Stimulated activated CD8-positive, alpha-beta memory T cell treated with anti-CD3 and anti-CD28 coated beads, Interleukin-4, amount 100 ng/mL, for 1 hour (primary cell): ENCODE measurements at places on chromosomes 12 and 14.

DNA sequence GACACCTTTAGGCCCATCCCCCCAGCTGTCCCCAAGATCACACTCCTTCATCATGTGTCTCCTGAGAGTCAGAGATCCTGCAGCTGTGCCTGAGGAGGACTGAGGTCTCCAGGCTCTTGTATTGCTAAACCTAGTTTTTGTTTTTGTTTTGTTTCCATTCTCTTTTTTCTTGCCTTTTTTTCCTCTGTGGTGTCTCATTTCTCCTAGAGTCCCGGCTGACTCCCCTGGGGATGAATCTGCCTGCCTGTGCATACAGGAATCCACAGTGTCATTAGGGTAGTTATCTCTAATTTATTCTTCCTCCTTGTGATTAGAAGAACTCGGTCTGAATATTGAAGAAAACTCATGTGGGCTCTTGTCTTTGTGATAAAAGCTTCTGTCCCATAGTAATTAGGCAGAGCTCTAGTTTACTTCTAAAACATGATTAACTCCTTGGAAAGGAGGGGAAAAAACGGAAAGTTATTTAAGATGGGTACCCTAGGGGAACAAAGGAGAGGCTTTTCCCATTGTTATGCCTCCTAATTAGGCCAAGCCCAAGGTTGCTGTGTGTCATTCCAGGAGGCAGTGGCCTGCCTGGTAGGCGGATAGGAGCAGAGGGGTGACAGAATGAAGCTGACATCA lies 343.2 kb downstream of the ZFP36L1 start:
- no peak for DNase-seq

DNA sequence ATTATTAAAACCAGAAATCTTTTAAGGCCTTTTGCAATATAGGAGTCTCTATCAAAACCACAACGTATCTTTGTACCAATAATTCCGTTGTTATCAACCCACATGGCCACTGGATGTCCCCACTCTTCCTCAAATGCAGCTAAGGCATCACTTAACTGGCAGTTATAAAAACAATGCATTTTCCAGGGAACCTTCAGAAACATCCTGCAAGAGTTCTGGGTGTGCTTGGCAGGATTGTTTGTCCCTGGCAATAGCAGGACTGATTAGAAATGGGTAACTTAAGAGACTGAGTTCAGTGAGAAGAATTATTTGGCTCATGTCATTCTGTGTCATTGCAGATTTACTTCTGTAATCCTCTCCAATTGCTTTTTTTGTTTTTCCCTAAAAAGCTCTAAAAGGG lies 112.0 kb downstream of the SLC15A5 start:
- DNase-seq = no peak

- no peak for DNase-seq
Observed at GRCh38 chr12:51342416-51342815, 4.1 kb downstream of the CELA1 start.

GRCh38 chr14:32998433-32998832 lies 59.8 kb downstream of the NPAS3 start:
- DNase-seq = no peak

DNA sequence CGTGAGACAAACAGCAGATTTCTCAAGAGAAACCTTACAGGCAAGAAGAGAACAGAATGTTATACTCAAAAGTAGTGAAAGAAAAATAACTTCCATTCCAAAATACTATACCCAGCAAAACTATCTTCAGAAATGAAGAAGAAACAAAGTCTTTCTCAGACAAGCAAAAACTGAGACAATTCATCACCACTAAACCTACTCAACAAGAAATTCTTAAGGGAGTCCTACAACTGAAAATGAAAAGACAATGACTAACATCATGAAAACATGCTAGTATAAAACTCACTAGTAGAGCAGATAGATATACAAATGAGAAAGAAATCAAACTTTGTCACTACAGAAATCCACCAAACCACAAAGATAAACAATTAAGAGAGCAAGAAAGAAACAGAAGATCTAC lies 106.5 kb downstream of the CEP83 start:
- no peak for DNase-seq
